ENCODE measurements at places on chromosomes 5 and 9.

DNA sequence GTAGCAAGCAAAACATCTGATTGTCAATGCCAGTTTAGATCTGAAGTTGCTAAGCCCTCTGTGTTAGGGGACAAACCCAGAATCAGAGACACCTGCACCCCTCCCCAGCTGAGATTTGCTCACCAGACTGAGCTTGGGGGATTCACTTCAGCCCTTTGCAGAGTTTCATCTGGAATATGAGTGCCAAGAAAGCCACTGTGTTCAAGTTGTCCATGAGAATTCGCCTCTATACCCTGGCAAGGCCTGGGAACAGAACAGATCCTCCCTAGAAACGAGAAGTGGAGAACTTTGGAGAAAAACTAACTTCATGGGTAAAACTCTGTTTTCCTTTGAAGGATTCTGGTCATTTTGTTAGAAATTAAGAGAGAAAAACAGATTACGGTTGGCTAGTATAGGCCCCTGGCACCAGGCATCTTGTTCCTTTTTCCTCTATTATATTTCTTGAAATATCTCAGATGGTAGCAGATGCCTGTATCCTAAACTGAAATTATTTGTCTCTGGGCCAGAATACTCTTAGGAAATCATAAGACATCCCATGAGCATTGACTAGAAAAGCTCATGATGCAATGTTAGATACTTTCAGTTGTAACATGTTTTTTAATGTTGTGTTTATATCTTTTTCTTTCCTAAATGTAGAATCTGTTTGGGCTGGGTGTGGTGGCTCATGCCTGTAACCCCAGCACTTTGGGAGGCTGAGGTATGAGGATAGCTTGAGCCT, 64.4 kb downstream of the SNX18 start:
- DNase-seq = no peak

- no peak for DNase-seq
Observed at GRCh38 chr9:117815948-117816347, 111.7 kb downstream of the TLR4 start.

- no peak for DNase-seq
Observed at GRCh38 chr9:95857896-95858295, 17.6 kb upstream of the ERCC6L2 start.

GRCh38 chr5:139711067-139711905, 63.1 kb downstream of the CXXC5 start:
- DNase-seq = peak; percentile 74

- no peak for DNase-seq
Observed at GRCh38 chr9:132673355-132673754, 3.1 kb downstream of the GTF3C4 start.

GRCh38 chr9:125972012-125972729, 225.0 kb downstream of the PBX3 start:
- DNase-seq = no peak

GRCh38 chr5:72752909-72753308, 63.6 kb upstream of the TNPO1 start:
- DNase-seq = no peak

DNA sequence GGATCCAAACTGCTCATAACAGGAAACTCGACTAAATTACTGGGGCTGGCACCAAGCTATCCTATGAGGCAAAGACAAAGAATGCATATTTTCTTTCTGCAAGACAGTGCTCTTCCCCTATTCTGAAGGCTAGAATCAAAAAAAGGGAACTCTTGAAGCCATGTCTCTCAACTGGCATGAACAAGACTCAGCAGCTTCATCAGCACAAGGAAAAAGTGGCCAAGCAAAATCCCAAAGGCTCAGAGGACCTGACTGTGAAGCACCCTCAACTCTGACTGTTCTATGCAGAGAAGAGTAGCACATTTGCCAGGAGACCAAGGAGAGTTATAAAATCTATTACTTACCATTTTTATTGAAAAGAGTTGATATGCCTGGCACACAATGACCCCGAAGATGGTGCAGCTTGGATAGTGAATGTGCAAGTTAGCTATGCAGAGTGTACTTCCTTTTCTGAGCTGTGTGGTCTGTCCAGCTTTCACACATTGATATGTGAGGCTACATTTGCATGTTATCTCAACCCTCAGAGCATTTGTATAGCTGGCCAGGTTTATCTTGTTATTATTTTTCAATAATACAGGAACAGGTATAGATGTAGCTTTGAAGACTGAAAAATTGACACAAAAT, 51.0 kb upstream of the FYB1 start:
- no peak for DNase-seq

DNA sequence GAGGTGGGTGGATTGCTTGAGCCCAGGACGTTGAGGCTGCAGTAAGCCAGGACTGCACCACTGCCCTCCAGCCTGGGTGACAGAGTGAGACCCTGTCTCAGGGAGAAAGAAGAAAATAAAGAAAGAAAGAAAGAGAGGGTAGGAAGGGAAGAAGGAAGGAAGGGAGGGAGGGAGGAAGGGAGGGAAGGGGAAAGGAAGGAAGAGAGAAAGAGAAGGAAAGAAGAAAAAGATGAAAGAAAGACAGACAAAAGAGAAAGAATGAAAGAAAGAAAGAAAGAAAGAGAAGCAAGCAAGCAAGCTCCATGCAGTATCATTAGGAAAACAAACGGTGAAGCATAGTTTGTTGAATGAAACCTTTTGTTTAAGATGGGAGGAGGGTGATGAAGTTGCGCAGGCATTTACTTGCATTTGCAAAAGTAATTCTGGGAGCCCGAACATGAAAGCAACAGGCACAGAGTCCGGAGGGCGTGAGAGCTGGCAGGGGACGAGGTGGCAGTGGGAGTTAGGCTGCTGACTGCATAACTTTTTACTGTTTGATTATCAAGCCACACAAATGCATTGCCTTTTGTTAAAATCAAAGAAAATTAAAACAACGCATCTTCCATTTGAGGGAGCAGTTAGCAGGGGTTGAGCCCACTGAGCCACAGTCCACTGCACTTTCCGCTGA, 26.0 kb upstream of the CEP72 start:
- no peak for DNase-seq

GRCh38 chr5:35789732-35790456, 66.8 kb upstream of the IL7R start:
- peak; percentile 52 for DNase-seq

- no peak for DNase-seq
Observed at GRCh38 chr5:174272671-174273070, 227.2 kb downstream of the NSG2 start.

- DNase-seq = no peak
Observed at GRCh38 chr5:141529002-141529401, 40.1 kb downstream of the PCDHGC5 start.

- DNase-seq = no peak
Observed at GRCh38 chr5:115551415-115551814, 6.8 kb upstream of the FEM1C start.

GRCh38 chr9:124857533-124858162, 4.1 kb downstream of the RPL35 start:
- peak; percentile 30 for DNase-seq

DNA sequence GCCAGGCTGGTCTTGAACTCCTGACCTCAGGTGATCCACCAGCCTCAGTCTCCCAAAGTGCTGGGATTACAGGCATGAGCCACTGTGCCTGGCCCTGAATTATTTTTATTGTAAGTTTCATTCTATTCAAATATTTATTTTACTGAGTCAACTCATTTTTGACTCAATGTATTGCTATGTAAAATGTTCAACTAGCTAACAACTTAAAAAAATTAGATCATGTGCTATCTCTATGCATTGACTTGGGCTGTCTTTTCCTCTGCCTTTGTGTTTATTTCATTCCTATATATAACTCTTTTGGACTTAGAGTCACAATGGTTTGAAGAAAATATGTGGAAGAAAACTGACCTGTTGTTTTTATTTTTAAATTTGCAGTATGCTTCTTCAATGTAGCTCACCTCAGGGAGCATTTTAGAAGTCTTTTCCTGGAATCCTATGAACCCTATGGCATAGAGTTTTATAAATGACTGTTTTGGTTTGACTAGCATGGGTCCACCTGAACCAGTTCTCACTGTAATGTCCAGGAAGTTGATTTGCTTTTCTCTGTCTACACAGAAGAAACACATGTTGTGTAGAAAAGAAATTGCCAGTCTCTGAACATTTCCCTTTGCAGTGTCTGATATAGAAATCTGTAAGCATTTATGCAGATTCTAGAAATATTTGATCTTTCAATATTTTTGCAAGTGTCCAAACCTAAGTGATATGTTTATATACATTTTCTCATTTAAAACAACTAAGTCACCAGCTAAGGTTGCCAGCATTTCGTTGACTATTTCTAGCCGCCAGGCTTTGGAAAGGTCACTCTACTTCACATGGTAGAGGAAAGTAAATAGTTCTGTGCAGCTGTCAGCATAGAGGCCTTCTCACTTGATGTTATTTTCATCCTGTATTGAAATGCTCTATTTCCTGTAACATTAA, 138.8 kb downstream of the PCSK1 start:
- no peak for DNase-seq

GRCh38 chr5:116756531-116756930, 181.9 kb upstream of the SEMA6A start:
- DNase-seq = no peak

DNA sequence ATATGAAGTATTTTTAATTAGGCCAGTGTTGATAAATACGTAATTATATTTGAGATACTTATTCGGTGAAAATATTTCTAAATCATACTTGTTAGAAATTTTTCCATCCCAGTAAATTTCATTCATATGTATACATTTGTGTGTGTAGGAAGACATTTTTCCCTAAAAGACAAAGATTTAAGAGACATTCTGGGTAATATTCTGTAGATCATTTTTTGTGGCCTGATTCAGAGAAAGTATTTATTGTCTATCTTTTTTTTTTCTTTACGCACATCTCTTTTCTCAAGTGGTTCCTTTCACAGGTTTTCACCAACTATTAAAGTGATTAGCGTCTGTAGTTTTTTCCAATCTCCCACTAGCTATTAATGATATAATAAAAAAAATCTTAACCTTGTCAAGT, 224.1 kb downstream of the MEF2C start:
- no peak for DNase-seq

GRCh38 chr5:39427229-39427628, 2.4 kb upstream of the DAB2 start:
- no peak for DNase-seq

GRCh38 chr9:37324261-37324683, 98.2 kb upstream of the GRHPR start:
- no peak for DNase-seq

DNA sequence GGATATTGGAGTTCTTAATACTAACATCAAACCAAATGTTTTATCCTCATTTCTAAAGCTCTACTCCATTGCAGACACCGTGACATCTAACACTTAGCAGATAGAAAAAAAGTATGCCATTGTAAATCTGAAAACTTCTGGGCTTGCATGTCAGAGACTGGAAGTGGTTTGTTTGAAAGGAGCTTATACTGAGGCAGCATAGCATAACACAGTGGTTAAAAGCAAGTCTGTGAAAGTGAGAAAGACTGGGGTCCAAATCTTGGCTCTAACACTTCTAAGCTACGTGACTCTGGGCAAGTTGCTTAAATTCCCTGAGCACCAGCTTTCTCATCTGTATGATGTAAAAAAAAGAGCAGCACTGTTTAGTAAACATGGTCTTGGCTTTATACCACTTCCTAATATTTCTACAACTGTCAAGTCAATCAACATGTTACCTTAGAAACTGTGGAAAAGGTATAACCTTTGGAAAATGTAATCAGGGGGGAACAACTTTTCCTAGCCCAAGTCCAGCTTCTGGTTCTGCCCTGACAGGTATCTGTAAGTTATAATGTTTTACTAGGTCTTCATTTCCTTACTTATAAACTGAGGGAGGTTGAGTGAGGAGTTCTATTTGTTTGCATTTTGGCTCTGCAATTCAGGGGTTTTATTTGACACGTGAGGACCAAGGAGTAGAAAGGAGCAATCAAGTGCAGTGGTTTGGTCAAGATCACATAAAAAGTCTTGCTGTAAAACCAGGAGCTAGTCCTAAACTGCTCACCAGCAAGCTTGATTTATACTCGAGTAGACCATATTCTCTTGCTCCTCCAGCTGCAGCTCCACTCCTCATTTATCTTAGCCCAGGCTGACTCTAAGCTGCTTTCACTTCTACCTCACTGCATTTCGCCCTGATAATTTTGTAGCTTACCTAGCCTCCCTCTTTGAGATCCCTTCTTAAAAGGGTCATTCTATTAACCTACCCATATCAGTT, 541.0 kb downstream of the RAB3C start:
- peak; percentile 54 for DNase-seq

DNA sequence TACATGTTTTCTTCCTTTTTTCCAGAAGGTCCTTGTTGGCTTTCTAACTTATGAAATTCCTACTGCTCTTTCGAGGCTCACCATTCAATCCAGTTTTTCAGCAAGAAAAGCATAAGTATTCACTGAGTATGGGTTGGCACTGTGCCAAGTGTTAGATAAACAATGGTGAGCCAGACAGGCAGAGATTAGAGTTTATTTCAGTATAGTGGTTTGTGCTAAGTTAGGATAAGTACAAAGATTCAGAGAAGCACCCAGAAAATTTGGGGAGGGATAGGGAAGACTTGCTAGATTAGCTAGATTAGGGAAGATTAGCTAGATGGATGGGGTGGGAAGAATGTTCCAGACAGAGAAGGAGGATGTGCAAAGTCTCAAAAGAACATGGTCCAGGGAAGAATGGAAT, 122.9 kb downstream of the OXCT1 start:
- DNase-seq = no peak

GRCh38 chr5:149936044-149936699, 8.4 kb downstream of the PDE6A start:
- no peak for DNase-seq

DNA sequence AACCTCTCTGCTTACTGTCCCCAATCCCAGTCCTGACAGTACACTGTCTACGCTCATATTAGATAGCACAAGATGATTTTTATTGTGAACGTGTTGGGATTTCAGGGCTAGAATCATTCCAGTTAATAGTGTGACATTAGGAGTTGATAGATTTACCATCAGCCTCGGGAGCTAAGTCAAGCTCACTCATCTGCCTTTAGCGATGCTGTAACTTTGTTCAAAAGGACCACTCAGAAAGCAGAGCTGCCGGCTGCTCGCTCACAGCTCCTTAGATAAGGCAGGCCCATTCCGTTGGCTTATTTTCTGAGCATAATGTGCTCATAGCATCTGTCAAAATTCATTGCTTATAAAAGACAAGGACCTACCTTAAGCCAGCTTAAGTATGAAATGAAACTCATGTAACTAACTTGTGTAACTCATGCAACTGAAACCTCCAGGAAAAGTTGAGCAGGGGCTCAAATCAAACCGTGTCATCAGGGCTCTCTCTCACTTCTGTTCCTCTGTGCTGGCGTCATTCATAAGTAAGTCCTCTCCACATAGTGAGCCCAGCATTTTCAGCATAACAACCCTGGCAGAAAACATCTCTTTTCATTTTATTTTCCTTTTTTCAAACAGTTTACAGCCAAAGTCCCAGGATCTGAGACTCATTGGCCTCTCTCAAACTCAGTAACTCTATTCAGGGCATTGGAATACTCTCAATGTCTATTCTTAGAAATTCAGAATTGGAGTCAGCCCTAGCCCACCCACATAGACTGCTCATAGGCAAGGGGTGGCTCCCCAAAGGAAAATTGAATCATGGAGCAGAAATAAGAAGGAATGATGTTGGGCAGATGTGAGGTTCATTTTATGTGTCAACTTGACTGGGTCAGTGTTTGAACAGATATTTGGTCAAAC, 208.8 kb downstream of the MAN2A1 start:
- DNase-seq = no peak
